ENCODE measurements at places on chromosomes 7 and 10.

DNA sequence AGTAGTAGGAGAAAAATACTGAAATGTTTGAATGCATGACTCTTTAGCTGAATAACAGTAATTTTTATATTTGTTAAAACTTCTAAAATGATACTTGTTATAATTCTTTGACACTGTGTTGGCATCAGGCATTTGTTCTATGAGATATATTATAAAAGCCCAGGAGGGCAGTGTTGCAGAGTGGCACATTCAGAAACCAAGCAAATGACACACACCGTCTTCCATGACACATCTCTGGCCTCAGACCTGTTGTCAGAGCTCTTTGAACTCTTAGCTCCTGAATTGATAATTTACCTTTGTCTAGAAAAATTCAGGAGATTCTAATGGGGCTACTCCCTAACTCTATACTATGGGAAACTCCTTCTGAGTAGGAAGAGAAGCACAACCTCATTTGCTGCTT is 62.4 kb upstream of the MDFIC start:
- no peak for DNase-seq

DNA sequence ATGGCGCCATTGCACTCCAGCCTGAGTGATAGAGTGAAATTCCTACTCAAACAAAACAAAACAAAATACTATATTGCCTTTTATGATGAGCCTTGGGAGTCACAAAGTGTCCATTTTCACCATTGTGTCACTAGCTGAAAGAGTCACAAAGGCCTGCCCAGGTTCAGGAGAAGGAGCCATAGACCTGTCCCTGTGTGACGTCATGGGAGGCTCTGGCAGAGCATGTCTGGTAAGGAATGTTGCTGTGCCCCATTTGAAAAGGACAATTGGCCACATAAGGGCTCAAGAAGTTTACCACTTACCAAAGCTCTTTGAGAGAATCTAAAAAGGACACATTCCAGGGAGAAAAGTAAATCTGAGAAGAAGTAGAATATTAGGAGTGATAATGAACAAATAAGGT is 367.7 kb downstream of the SDK1 start:
- no peak for DNase-seq

DNA sequence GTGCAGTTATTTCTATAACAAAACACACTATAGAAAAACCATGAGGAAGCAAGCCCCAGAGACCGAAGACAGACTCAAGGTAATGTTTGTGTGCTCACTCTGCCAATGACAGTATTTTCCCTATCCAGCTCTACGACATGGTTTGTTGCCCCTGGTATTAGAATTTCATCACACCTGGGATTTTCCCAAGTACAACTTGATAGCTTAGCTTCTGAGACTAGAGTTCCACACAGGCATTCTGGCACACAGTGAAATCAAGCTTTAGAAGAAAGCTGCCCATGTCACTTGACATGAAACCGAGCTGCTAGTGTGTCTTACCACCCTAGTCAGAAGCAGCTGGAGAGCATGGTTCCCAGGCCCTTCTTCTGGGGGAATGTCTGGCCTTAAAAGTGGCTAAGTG is 44.1 kb upstream of the AKR1E2 start:
- DNase-seq, result no peak

- DNase-seq, result no peak
Measured at GRCh38 chr7:101536232-101536631, 92.9 kb downstream of the MYL10 start.

DNA sequence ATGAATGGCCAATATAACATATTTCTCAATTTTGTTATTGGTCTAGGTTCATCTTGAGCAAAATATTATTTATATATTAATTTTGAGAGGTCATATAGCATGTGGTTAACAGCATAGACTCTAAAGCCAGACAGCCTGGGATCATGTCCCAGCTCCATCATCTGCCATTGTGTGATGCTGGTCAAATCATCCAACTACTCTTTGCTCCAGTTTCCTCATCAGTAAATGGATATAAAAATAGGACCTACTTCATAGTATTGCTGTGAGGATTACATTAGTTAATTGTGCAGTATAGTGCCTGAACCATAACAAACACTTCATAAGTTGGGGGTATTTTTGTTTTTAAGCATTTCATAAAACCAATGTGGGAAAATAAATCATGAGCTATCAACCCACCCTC is 199.0 kb downstream of the KIAA1217 start:
- DNase-seq, result no peak

DNA sequence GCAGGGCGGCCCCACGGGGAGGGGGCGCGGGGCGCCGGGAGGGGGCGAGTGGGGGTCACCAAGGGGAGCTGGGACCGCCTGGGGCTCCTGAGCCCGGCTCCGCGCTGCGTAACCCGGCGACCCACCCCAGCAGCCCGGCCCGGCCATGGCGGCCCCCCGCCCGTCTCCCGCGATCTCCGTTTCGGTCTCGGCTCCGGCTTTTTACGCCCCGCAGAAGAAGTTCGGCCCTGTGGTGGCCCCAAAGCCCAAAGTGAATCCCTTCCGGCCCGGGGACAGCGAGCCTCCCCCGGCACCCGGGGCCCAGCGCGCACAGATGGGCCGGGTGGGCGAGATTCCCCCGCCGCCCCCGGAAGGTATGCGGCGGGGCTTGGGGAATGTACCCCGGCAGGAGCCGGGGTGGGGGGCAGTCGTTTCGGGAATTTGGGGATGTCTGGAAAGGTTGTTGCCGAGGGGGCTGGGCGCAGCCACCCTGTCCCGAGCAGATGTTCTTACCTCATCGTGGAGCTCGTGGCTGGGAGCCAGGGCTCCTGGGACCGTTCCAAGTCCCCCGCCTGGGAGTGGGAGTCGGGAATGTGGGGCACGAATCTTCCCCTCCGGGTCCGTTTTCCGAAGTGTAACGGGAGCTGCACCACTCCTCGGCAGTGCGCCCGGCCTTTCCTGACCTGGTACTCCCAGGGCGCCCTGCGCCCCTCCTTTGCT is 431 bp downstream of the ZYX start:
- no peak for DNase-seq

DNA sequence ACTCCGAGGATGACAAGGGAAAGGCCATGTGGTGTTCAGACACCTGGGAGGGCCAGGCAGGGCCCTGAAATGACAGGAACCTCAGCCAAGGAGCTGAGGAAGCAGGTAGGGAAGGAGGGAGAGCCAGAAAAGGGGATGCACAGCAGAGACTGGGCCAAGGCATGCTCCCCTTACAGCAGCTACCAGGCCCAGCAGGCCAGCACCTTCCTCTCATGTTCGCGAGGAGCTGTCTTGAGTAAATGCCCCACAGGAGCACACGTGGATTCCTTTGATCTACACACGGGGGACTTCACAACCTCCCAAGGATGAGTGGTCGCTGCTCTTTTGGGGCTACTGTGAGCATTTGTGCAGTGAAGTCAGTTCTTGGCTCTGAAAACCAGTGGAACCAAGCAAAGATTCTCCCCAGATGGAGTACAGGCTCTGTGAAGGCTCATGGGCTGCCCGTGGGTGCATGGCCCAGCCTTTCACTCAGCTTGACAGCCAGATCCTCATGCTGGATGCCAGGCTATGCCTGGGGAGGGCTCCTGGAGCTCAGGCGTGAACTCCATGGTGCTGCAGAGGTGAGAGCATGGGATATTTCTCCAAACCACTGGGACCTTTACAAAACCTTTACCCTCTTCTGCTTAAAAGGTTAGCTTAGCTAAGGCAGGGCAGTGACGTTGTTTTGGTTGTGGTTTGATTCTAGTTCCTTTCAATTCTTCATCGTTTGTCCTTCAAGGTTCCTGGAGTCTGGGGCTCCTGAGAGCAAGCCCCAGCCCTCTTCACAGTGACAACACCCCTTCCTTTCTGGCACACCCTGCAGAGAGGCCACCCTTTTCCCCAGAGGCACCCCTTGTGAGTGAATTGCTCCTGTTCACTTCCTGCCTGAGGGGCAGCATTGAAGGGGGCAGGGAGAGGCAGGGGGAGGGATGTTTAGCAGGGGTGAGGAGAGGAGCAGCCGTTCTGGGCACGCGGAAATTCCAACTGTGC is 74.2 kb upstream of the ZPBP start:
- DNase-seq, result no peak

GRCh38 chr7:33952824-33953223 is 47.5 kb downstream of the BMPER start:
- no peak for DNase-seq

DNA sequence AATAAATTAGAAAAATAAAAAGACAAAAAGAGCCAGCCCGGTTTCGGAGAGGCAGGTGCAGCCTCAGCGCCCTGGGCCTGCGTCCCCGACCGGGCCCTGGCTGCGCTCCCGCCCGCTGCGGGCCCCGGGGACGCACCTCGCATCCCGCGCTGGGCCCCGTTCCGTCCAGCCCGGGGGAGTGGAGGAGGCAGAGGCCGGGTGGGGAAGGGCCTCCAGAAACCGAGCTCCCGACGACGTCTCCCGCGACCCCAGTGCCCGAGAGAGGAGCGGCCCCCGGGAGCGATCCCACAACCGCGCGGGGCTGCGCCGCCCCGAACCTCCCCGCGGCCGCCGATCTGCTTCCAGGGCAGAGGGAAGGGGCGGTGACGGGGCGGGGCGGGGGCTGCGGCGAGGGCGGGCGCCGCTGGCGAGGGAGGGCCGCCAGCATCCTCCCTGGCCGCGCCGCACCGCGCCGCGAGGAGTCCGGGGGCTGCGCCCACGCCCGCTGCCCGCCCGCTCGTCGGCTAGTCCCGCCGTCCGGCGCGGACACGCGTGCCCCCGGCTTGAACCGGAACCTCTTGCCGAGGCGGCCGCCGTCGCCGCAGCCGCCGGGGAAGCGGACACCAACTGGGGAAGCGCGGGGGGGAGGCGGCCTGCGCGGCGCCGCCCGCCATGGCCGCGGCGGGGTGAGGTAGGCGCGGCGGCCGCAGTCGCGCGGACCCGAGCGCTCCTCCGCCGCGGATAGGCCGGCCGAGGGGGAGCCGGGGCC is at the start of gene CCNY:
TSS of gene CCNY (plus strand) at position 426 of the 748 bp plus-strand sequence. CDS start 545 bp downstream, outside the sequence.
- no peak for DNase-seq

- peak; percentile 22 for DNase-seq
Measured at GRCh38 chr7:22350466-22351328, 6.3 kb downstream of the RAPGEF5 start.

DNA sequence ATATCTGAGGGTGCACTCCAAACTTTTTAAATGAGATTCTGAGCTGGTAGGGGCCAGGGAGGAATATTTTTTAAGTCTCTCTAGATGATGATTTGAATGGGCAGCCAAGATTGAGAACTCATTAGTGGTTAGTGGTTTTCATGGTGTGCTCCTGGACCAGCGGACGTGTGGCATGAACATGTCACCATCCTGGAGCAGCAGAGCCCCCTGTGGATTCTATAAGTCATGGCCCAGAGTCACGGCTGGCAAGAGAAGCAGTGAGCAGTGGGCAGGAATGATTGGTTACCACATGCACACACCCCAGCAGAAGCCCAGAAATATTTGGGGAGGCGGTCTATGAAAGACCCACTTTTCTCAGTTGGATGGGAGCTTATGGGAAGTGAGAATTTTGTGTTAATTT is 21.2 kb upstream of the UCN3 start:
- no peak for DNase-seq

- no peak for DNase-seq
Measured at GRCh38 chr10:95247881-95248583, 42.8 kb downstream of the PDLIM1 start.

- DNase-seq, result no peak
Measured at GRCh38 chr10:88309365-88309764, 273.8 kb downstream of the RNLS start.

DNA sequence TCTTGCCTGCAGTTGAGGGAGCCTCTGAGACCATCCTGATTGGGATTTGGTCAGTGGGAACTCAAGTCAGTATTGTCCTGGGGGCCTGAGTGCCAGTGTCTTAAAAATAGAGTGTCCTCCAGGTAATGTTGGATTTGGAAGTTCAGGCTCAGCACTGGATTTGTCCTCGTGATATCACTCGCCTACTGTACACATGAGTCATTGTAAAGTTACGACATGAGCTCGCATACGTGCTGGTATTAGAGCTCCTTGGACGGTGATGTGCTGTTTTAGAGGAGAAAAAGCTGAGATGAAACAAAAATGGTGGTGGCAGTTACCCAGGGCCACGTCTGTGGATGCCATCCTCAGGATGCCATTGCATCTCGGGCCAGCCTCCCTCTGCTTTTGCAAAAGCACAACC is 78.2 kb downstream of the MGMT start:
- no peak for DNase-seq

DNA sequence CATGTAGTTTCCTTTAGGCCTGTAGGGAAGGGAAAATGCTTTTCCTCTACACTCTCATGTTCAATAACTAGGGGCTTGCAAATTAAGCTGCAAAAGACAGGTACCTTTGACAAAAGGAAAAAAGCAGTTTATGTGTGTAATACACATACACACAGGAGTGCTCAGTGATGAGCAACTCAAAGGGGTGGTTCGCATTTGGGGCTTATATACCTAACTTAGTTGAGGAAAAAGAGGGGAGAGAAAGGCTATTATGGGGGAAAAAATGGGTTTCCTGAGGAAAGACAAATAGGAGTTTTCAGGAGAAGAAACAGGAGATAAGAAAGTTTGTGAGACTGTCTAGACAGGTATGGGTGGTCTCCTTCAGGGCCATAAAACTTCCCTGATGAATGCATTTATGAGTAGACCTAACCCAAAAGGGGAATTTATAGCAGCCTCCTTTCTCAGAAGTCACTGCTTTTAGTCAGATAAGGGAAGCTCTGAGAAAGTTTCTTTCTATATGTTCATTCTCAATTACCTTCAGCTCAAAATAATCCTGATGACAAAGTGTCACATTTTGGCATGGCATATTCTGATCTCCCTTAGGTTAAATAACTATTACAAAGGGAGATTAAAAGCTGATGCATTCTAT is 55.2 kb upstream of the EZH2 start:
- no peak for DNase-seq

DNA sequence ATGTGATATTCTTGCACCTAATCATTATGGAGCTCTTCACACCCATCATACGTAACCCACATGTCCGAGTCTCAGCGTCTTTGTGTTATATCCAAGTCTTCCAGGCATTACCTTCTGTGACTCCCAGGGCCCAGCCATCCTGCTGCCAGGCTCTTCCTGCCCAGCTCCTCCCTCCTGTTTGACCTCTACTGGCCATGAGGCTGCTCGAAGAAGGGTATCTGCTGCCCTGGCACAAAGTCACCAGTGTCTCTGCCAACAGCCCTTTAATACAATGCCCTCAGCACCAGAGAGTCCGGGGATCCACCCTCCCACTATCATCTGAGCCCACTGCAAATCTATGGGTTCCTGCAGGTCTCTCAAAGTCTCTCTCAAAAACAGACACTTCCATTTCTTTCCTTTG is 65.3 kb upstream of the WAC start:
- DNase-seq, result no peak

- no peak for DNase-seq
Measured at GRCh38 chr10:83952314-83952713, 187.0 kb upstream of the GHITM start.

- no peak for DNase-seq
Measured at GRCh38 chr7:157046681-157047080, 36.2 kb upstream of the MNX1 start.

DNA sequence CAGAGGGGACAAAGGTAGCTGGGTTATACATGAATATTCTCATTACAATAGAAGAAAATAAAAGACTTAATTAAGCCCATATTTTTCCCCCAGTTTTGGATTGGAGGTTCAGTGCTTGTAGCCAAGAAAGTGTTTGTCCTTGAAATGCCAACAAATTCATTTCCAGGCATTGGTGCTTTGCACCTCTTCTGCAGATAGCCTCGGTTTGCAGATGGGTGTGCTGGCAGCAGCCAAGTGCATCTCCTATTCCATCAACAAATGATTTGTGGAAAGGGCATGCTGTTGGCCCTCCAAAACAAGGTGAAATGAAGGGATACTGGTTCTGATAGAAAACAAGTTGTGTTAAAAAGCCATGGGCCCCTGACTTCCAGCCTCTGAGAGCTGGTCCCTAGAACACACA is 187.3 kb downstream of the DPY19L1 start:
- no peak for DNase-seq

Data from HCT116 (cell line).